ENCODE measurements at places on chromosomes 5 and 9.

DNA sequence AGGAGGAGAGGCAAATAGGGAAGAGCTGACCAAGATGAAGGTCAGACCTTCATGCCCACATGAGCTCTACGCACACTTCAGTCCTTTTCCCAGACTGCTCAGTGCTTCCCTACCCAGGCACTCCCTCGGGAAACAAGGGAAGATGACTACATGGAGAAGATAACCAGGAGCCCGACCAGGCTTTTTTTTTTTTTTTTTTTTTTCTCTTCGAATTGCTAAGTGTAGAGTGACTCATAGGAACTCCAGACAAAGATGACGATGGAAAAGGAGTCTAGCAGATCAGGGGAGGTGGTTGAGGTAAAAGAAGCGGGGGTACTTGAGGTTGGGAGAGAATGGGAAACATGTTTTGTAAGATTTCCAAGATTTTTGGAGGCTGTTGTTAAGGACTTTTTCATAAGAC lies 526.1 kb downstream of the BNC2 start:
- no peak for DNase-seq

- no peak for DNase-seq
These were observed 42.3 kb downstream of the MACROH2A1 start for GRCh38 chr5:135356522-135357318.

DNA sequence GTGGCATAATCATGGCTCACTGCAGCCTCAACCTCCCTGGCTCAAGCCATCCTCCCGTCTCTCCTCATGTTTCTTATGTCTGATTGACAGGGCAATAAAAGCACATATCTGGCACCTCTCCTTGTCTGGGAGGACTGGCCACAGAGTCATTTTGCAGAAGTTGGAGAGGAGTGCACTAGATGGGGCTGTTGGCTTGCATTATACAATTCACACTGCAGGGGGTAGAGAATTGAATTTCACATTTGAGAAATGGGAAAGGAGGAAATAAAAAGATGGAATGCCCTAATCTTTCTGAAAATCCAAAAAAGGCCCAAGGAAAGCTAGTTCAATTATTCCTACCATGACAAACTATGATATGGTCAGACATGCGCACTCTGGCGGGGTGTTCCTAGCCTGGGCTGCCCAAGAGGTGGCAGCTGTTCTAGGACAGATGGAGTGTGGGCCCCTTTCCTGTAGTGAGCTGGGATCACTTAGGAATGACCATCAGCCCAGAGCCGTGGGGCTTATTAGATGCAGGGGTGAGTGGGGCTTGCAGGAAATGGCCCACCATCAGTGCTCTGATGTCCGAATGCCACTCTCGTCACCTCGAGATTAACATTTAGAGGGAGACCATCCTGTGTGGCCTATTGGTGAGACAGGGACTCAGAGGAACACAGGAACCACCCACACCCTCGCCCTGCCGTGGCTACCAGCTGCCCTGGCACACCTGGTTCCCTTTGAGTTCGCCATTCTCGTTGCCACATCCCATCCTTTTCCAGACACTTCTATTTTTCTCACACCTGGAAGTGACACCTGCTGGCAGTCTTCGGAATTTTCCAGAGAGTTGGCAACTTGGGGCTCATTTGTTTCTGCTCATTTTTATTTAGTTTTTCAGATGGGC lies 21.8 kb upstream of the ANKRD18A start:
- DNase-seq, result no peak

DNA sequence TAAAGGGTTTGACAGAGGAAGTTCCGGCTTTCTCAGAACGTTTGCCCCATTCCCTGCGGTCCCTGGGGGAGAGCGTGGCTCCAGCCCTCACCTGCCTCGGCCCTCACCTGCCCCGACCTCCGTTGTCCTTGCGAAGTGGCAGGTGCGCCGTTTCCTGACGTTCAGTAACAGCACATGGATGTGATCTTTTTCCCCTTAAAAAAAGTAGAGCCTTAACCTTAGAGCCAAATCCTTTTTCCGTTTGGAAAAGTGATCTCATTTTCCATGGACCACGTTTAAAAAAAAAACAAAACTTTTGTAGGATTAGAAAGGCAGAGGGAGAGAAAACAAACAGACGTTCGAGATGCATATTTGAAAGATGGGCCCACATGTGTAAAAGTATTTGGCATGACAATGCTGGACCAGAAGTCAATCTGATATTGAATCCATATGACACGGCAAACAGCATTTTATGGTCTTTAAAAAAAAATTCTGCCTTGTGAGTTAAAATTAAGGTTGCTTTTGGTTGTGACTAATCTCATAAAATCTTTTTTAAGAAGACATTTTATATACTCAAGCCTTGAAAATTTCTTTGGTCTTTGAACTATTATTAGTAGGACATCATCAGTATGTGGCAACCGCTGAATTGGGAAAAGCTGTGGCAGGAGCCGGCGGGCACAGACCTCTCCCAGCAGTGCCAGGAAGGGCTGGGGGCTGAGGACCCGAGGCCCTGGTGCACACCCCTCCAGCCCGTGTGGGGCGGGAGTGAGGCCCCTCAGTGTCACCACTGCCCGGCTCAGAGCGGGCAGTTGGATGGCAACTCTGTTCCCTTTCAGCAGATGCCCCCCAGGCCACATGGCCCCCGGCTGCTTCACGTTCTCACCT lies 42.5 kb upstream of the EXOC3 start:
- no peak for DNase-seq

- no peak for DNase-seq
These were observed 35.0 kb upstream of the TLE1 start for GRCh38 chr9:81724242-81724889.

DNA sequence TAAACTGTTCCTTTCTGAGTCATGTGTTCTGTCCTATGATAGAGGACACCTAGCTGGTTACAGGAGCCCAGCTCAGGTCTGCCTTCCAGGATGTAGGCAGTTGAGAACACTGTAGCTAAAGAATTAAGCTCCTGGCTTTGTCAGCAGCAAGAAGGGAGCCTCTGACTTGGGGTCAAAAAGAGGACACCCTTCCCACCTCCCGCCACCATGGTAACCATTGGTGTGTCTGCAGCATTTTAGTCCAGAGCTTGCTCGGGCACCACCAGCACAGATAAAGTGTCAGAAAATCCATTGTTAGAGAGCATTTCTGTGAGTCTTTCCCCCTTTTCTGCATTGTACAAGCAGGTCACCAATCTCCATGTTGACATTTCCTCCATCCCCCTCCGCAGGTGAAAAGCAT lies 181.7 kb downstream of the DOCK8 start:
- no peak for DNase-seq

- no peak for DNase-seq
These were observed 140.1 kb downstream of the FGF1 start for GRCh38 chr5:142545650-142546322.

GRCh38 chr9:93565089-93565488 lies 11.3 kb upstream of the PHF2 start:
- DNase-seq, result no peak

- no peak for DNase-seq
These were observed 34.1 kb upstream of the ARRDC3 start for GRCh38 chr5:91417219-91417618.

GRCh38 chr5:146339715-146340259 lies 1.1 kb downstream of the POU4F3 start:
- no peak for DNase-seq

DNA sequence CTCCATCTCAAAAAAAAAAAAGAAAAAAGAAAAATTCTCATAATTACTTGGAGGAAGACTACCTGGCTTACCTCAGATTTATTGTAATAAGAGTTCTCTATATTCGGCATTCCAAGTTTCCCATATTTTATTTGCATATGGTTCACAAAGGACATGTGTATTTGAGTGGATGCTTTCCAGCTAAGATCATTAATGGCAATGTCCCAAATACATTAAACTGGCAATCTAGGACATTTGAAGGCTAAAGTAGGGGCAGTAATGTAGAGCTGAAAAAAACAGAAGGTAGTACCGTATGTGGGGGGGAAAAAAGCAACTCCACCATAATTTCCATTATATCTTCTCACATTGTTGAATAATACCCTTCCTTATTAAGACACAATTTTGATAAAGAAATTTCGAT lies 4.9 kb downstream of the TUT7 start:
- no peak for DNase-seq

- DNase-seq, result no peak
These were observed 444.3 kb upstream of the CLINT1 start for GRCh38 chr5:158303275-158303674.

All from stimulated activated CD8-positive, alpha-beta memory T cell treated with anti-CD3 and anti-CD28 coated beads, Interleukin-7, amount 100 ng/mL, for 1 hour (primary cell).